T-helper 1 cell treated with Interleukin-12 subunit alpha and Interleukin-12 subunit beta and Interleukin-4 antibody, amounts not matched to agents 30 ng/mL and 1 ng/mL, for 36 hours (primary cell): ENCODE measurements at places on chromosomes 7 and 10. TPM values are rescaled to one million over a fixed set of nuclear protein-coding genes. Genes with fewer than 3 reads are reported as not detected.

The PCLO gene
- not detected in 2 replicates for total RNA-seq

The AKR1C4 gene
- total RNA-seq, result not detected in 2 replicates

The PIK3AP1 gene
- 6.1 and 6.3 TPM in 2 replicates for total RNA-seq

The SEMA3A gene
- 0.17 TPM in 2 replicates for total RNA-seq

The PRLHR gene
- total RNA-seq, result not detected in 2 replicates

The TMEM229A gene
- total RNA-seq, result not detected in 2 replicates

The EPHA1 gene
- 0.20 and 0.66 TPM in 2 replicates for total RNA-seq

The MRPL32 gene
- 56.4 and 56.8 TPM in 2 replicates for total RNA-seq

The ESYT2 gene
- total RNA-seq, result 86.3 and 87.0 TPM in 2 replicates
